Brain pericyte (primary cell): ENCODE measurements at places on chromosomes 2 and 18.

DNA sequence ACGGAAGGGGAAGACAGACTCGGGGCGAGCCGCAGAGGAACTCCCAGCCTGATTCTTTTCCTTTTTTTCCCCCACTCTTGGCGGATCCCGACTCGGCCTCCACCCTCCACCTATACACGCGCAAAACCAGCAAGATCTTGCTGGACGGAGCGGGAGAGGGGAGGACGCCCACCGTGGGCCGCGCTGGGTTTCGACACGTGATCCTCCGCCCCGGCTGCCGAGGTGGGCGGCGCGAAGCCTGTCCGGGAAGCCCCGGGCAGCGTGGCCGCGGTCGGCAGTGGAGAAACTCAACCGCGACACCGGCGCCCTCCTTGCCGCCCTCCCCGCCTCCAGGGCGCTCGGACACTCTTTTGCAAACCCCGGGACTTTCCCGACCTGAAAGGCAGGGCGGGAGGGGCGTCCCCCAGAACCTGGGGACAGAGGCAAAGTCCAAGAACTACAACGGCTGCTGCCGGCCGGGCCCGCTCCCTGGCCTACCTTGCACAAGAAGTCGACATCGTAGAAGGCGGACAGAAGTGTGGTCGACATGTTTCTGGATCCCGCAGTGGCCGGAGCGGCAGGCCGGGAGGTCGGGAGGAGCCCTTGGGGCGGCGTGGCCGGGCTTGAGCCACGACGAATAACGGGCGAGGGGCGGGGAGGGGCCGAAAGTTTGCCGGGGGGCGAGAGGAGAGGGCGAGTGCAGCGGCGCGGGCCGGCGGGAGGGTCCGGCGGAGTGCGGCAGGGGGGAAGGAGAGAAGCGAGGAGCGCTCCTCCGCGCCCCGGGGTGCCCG is 433 bp downstream of the ZFP36L2 start:
- DNase-seq: no peak

DNA sequence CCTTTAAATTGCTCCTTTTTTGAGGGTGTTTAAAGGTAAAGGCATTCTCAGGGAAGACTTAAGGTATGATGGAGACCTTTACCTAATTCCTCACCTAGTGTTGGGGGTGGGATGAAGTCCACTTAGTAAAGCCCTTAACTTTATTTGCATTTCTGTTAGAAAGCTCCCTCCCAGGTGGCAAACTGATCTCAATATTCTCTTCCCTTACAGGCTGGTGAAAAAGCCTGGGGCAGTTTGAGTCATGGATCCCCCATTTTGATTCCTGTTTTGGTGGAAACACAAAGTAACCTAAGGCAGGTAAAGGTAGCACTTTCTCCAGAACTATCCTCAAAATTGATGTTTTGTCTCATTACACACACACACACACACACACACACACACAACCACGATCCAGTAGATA is 33.8 kb upstream of the HNRNPA3 start:
- DNase-seq: no peak

- DNase-seq: no peak
Measured at GRCh38 chr2:88927128-88927527, 235.7 kb downstream of the RPIA start.

GRCh38 chr2:12718711-12719399 is 2.1 kb downstream of the TRIB2 start:
- DNase-seq: no peak

DNA sequence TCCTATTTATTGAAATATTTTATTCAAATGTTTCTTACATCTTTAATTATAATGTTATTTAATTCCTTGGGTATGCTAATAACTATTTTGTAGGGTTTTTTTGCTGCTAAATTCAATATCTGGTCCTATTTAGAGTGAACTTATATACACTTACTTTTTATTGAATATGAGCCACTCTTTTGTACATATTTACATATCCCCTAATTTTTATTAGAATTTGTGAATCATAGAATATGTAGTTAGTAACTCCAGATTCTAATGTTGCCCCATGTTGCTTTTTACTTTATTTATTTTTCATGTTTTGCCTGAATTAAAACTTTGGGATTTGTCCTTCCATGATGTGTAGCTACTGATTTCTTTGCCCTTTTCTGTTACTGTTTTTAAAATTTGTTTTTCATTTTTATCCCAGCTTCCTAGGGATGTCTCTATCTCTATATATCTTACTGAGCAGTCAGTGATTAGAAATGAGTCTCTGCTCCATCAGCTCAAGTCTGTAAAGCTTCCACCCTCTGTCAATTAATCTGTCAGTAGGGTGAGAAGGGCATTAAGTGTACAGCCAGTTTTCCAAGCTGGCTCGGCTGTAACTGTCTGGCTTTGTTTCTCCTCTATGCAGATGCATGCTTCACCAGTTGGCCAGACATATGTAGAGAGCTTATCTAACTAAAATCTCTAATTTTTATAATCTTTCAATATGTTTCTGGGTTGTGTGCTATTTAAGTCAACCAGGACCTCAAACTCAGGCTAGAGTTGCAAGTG is 256.9 kb downstream of the CDH19 start:
- DNase-seq: no peak
